ENCODE measurements at places on chromosomes 5 and 9.

GRCh38 chr9:9612270-9612669 lies 1000.5 kb downstream of the PTPRD start:
- no peak for DNase-seq

DNA sequence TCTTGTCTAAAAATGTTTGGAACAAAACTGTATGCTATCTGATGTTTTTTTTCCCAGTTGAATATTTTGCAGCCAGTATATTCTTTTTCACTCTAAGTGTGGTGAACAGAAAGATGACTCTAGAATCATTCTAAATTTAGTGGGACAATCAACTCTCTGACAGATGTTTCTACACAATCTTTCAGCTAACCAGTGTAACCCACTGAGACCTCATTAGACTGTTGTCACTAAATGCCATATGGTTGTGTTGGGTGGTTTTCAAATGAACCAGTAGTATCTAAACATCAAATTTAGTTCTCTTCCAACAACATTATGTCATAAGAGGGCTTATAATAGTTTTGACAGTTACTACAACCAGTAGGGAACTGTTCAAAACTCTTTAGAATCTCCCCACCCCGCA lies 129.6 kb upstream of the PRLR start:
- no peak for DNase-seq

GRCh38 chr9:104882086-104882485 lies 45.9 kb downstream of the ABCA1 start:
- DNase-seq: no peak

- DNase-seq: no peak
Measured at GRCh38 chr9:109270971-109271925, 49.6 kb downstream of the EPB41L4B start.

DNA sequence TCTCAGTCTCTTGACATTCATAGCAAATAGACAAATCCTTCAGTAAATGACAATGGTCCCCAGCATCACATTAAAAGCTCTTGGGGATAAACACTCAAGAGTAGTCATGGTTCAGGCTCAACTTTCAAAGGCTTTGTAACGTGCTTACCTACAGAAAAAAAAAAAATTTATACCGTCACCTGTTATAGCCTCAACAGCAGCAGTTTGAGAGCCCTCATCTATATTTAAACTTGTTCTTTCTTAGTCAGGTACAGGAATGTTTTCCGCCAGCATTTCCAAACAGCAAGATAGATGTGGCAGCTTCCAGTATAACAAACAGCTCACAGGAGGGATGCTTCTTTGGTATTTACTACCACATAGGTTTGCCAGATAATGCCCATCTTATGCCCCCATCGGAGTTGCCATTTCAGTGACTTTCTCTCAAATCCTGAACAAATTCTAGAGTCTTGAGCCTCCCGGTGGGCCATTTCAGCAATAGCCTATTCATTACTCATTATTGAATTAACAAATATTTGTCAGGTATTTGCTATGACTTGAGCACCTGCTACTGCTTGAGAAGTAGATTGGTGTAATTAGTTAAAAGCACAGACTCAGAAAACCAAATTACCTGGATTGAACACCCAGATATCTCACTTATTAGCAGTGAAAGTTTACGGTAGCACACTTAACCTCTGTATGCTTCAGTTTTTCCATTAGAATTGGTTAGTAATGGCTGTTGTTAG lies 470.0 kb downstream of the EBF1 start:
- no peak for DNase-seq

DNA sequence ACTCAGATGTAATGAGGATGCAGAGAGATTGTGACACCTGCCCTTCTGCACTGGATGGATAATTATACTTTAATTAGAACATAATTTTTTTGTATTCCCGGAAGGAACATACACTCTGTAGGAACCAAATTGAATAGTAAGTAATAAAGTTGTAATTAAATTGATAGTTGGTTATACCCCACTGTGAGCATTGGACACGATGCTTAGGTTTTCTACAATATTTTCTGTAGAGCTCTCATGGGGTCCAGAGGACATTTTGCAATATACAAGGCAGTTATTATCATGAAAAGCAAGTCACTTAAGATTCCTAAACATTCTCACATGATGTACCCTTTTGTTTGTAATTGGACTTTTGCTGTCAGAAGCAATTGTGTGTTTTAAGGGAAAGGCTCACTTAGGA lies 63.4 kb downstream of the DIRAS2 start:
- no peak for DNase-seq

GRCh38 chr5:113163328-113163727 lies 186.7 kb downstream of the DCP2 start:
- no peak for DNase-seq

GRCh38 chr9:12185856-12186255 lies 507.3 kb upstream of the TYRP1 start:
- DNase-seq: no peak

DNA sequence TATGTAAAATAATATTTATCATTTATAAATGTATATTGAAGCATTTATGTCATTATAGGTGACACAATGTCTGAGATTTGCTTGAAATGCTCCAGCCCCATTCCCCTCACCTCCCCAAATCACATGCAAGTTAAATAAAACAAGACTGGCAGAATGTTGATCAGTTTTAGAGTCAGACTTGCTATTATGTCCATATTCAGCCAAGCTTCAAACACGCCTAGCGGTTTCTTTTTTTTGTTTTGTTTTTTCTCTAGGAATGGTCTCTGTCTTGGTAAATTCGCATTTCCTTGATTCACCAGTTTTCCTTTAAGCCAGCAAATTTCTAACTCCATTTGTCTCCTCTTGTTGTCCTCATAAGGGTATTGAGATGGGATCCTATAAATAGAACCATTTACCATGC lies 153.0 kb upstream of the HMHB1 start:
- DNase-seq: no peak

- no peak for DNase-seq
Measured at GRCh38 chr5:148791334-148791667, 35.1 kb upstream of the ADRB2 start.

DNA sequence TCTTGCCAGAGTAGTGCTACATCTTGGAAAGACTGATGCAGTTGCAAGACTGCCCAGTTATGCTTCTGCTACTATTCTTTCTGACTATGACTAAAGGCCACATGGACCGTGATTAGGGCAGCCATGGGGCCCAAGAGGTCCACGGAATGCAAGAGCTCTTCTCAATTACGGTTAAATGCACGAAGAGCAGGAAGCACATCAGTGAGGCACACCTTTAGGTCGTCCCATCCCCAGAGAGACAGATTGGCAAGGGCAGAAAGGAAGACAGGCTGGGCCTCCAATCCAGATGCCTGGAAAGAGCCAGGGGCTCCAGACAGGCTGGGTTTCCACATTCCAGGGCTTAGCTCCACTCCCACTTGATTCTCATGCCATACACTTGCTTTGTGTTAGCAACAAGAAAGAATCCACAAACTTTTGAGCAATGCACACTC lies 132.3 kb upstream of the SLIT3 start:
- DNase-seq: no peak

DNA sequence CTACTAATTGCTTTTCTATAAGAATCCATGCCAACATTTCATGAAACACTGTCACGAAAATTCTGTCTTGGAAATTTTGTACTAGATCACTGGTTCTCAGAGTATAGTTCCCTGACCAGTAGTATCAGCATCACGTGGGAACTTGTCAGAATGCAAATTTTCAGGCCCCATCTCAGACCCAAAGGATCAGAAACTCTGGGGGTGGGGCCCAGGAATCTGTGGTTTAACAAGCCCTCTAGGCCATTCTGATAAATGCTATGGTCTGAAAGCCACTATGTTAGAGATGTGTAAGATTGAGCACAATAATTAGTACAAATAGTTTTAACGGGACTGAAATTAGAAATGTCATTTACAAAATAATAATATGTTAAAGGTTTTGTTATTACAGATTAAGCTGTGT lies 615.7 kb upstream of the ARRDC3 start:
- DNase-seq: no peak

- no peak for DNase-seq
Measured at GRCh38 chr9:113361304-113362018, 12.1 kb downstream of the BSPRY start.

DNA sequence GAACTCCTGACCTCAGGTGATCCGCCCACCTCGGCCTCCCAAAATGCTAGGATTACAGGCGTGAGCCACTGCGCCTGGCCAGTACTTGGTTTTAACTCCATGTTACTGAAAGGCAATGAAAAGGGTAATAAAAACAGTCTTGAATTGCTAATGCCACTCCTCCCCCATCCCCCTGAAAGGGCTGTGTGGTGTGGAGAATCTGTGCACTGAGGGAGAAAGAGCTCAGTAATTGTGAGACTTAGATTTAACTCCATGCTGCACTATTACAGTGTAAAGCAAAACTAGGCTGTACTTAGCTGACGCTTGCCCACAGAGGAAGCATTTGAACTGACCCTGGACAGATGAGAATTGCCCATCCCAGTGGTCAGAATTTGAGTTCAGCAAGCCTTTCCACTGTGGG lies 1662.4 kb upstream of the ACO1 start:
- no peak for DNase-seq

DNA sequence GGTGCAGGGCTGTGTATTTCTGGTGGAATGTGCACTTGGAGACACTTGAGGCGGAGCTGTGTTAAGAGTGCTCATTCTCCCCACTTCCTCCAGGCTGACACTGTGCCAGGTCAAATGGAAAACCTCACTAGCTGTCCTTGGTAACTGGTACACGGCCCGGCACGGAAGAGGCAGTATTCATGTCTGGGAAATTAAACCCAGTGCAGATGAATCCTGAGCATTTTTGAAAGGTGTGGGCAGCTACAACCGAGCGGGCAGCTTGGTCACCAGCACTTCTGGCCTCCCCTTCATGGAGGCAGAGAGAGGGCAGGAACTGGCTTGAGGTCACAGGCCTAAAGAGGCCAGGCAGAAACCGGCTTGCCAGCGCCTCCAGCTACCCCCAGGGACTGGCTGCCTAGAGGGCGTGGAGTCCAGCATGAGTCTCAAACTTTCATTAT lies 1.6 kb downstream of the CLPTM1L start:
- DNase-seq: no peak

GRCh38 chr5:173464813-173465212 lies 136.6 kb upstream of the STC2 start:
- DNase-seq: no peak

GRCh38 chr5:53110156-53110555 lies 599 bp upstream of the MOCS2 start:
- no peak for DNase-seq

DNA sequence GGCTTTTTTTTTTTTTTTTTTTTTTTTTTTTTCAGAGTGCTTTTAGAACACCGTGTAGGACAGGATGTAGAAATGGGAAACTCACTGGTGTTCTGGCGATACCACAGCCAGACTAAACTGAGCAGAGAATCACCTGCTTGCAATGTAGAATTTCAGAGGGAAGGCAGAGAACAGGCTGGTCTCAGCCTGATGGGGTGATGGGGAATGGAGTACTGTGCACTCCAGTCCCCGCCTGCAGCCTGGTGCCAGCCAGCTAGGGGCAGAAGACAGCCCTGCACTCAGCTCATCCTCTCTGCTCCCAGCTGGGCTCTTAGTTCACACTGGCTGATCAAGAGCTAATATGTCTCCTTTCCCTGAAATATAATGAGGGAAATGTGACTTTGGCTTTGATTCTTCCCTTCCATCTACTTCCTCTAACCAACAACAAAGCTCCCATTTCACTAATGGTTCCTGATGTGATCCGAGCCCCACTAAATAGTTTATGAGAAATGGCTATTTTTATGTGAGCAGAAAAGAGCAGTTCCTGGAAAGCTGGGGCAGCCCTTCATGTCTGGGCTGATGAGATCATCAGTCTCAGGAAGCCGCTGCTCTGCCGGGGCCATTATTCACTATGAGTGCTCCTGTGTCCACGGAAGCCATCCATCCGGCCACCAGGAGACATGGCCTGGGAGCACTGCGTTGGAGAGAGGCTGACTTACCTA lies 209.7 kb downstream of the GADD45G start:
- no peak for DNase-seq

GRCh38 chr5:147290261-147290660 lies 55.4 kb downstream of the STK32A start:
- DNase-seq: no peak

DNA sequence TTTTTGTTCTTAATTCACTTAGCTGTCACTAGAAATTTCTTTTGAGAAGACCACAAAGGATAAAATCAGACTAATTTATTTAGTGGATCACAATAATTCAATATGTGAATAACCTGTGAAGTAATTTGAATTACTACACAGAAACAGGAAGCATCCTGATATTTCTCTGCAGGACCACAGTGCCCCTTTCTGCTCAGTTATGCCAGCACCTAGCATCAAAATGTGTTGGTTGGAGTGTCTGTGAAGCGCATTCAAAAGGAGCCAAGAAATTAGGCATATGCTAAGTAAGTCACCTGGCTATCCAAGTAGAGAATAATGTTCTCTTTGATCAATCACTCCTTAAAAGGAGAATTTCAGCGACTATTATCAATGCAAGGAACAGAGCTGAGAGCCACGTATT lies 187.5 kb downstream of the SLC12A2 start:
- DNase-seq: no peak

GRCh38 chr9:113150670-113151611 lies at the start of gene SLC31A2:
TSS of gene SLC31A2 (plus strand) at chr9:113151007. CDS start at chr9:113151075, 68 bp downstream.
- peak; percentile 22 for DNase-seq

- DNase-seq: no peak
Measured at GRCh38 chr5:172830275-172830799, 3.7 kb upstream of the ERGIC1 start.

- no peak for DNase-seq
Measured at GRCh38 chr5:31733371-31733770, 94.4 kb downstream of the PDZD2 start.

GRCh38 chr5:18113721-18114120 lies 479.5 kb downstream of the TAF11L14 start:
- peak; percentile 23 for DNase-seq

GRCh38 chr5:124706729-124707361 lies 39.6 kb downstream of the ZNF608 start:
- DNase-seq: peak; percentile 19

DNA sequence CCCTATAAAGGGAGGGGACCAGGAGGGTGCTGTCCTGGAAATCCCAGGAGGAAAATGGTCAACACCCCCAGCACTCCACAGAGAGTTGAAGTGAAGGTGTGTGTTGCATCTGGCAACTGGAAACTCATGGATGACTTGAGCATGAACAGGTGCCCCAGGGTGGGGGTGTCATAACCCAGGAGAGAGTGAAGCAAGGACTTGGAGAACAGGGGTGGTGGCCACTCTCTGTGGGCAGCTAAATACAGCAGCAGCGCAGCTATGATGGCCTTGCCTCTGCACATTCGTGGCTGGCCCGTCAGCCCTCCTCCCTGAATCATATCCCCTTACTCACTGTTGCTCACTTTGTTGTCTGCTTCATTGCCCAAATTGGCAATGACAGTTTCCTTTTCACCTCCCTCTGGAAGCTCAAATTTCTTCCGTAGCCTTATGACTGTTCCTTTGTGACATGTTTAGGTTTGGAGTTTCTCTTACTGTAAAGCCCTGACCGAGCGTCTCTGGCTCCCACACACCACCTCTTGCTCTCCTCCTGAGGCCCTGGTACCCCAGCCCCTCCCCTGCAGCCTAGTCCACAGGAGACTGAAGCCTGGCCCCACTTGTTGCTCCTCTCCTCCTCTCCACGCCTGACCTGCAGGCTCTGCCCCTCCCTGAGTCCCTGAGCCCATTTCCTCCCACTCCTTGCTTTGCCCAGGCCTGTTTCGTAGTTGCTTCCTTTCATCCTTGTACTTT lies 185.8 kb downstream of the CD180 start:
- DNase-seq: no peak
